ENCODE measurements at places on chromosomes 13 and 19.

GRCh38 chr19:18519962-18520847, 1.7 kb downstream of the ELL start:
- DNase-seq: peak; percentile 86

- DNase-seq: no peak
Observed at GRCh38 chr19:39752390-39752789, 14.6 kb upstream of the CLC start.

GRCh38 chr19:44728178-44728577, 20.3 kb upstream of the BCL3 start:
- no peak for DNase-seq

DNA sequence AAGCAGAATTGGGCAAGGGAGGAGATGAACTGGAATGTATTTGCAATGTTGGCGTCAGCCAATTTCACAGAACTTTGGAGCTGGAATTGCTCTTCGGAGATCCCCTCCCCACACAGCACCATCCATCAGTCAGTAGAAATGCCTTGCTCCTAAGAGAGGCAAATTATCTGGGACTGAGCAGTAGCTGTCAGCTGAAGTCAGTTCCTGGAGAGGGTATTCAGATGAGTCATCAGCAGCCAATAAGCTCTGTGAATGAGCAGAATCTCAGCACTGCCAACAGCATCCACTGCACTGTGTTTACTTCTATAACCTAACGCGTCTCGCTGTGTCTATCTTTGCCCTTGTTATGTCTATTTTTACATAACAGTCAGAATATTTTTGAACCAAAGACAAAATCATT, 213.7 kb downstream of the SLITRK5 start:
- no peak for DNase-seq

- DNase-seq: no peak
Observed at GRCh38 chr13:51856027-51856736, 5.6 kb upstream of the CCDC70 start.

DNA sequence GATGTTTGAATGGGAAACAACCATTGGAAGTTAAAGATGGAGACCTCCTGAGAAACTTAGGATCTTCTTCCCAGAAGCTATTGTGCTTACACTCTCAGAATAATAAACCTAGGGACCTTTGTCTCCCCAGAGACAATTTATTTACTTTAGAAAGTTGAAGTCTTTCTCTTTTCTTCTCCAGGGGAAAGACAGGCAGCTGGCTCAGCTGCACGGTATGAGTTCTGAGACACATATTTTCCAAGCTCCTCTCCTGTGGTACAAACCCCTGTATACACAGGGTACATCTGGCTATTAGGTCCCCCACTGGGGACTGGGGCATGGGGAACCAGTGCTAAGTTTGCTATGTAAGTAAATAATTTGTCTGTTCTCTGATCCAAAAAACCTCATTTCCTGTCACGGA, 67.5 kb upstream of the POSTN start:
- DNase-seq: no peak

DNA sequence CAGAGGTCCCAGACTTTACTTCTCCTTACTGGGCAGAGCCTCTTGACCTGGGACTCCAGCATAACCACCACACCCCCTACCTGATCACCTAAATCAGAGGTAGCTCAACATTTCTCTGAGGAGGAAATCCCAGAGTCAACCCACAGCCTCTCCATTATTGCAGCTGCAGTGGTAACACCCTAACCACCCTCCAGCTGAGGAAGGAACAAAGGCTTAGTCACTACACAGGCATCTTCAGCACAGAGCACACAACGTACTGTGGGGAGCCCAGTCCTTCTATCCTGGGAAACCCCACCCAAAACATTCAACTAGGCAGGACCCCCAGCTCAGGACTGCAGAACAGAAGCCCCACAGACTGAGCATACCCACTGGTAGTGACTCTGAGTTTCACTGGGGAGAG, 824.7 kb upstream of the SLITRK5 start:
- DNase-seq: no peak

GRCh38 chr19:47135156-47135555, 4.5 kb downstream of the SAE1 start:
- no peak for DNase-seq

DNA sequence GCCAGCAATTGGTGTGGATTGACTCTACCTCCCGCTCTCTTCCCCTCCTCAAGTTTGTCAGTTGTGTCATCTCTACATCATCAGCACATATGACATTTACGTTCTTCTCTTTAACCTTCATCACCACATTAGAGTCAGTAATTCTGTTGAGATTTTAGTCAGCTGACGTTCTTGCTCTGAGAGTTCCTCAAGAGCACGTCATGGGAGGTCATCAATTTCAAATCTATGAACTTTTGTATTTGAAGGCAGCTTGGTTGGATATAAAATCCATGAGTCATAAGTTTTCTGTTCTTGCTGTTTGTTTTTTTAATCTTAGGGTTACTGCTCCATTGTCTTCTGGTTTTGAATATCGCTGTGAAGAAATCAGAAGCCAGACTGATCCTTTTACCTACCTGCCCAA, 21.8 kb upstream of the ARGLU1 start:
- no peak for DNase-seq

GRCh38 chr13:28449826-28450773, 44.8 kb downstream of the FLT1 start:
- DNase-seq: no peak

- DNase-seq: no peak
Observed at GRCh38 chr13:66922444-66922843, 307.7 kb downstream of the PCDH9 start.

DNA sequence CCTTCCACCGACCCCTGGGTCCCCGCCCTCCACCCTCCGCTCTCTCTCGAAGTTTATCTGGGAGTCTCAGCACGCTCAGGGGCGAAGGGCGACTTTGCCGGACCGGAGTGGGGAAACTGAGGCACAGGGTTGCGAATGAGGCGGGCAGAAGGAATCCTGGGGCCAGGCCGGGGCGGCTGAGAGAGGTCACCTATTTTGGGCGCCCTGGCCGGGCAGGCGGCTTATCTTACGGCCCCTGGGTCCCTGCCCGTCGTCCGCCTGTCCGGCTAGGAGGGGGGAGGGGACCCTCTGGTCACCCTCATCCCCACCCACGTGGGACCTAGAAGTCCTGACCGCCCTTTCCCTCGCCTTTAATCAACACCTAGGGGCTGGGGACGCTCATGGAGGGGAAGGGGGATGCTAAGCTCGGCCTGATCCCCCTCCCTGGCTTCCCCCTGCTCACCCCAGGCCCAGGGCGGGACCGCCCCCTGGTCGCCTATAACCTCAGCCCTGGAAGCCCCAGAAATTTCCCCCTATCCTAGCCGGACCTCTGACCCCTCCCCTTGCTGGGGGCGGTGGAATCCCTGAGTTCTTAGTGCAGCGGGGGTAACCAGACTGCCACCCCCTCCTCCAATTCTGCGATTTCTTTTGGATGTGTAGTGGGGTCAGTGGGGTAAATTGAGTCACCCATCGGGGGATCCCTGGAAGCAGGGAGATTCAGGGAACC, 556 bp downstream of the TRIP10 start:
- no peak for DNase-seq

DNA sequence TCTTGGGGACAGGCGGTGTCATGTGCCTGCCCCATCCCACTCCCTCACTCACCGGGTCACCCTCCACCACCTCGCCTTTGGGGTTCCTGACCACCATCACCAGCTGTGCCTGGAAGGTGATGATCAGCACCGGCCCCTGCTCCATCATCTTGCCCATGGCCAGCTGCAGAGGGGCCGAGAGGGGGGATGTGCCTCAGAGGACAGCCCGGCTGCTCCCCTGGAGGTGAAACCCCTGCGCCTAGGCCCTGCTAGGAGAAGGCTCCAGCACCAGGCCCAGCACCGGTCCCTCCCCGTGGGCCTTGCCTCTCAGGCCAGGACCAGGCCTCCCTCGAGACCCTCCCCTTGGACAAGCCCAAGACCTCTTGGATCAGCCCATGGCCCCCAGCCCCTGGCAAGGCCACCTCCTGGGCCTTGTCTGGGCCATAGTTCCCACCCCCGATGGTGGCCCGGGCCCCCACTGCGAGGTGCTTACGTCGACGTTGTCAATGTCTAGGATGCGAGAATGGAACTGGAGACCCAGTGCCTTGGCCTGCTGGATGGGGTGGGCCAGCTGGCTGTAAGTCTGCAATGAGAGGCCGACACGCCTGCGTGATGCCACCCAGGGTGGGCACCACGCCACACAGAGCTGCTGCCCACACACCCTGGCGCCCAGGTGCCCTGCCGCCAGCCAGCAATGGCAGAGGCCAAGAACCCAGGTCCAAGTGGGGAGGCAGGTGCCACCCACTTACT, 1.8 kb upstream of the CTXN1 start:
- peak; percentile 62 for DNase-seq

DNA sequence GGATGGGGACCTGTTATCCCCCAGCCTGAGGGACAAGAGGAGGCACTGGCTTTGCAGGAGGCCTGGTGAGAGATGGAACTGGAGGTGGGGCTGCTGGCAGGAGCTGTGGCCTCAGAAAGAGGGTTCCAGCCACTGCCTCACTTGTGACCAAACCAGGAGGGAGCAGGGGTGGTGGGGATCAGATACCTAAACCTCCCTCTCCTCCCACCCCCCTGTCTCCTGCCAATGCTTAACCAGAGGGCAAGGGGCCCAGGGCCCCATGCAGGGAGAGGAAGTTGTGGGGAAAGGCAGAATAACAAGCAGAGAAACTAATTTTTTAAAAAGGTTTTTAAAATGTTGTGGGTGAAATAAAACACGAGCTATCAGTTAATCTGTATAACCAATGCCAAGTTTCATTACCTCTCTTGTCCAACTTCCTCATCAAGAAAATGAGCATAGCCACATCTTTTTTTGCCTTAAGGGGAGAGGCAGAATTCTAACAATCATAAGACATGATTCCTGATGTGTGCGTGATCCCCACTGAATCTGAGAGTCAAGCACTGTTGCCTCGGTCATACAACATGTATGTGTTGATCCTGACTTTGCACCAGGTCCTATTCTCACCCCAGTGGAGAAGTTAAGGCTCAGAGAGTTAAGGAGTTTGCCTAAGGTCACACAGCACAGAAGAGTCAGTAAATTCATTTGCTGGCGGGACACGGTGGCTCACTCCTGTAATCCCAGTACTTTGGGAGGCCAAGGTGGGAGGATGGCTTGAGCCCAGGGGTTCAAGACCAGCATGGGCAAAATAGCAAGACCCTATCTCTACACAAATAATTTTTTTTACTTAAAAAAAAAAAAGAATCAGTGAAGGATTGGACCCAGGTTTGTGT, 12.9 kb downstream of the FXYD5 start:
- DNase-seq: peak; percentile 62

DNA sequence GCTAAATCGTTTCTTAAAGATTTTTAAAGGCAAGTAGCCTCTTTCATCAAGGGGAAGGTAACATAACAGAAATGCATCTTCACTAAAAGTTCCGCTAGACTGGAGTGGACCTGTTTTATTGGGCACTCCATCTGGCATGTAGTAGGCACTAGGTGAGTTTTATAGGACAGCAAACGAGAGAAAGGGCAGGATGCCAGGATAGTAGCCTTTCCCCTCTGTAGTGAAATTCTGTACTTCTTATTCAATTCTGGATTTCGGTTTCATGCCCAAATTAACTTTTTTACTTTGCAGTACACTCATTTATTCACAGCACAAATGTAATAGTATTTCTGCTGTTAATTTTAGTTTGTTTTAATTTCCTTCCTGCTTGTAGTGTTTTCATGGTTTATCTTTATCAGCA, 45.2 kb downstream of the GPR180 start:
- DNase-seq: no peak

- DNase-seq: no peak
Observed at GRCh38 chr13:102912599-102912998, 66.8 kb downstream of the ERCC5 start.

GRCh38 chr13:66546534-66547379, 683.4 kb downstream of the PCDH9 start:
- DNase-seq: no peak

DNA sequence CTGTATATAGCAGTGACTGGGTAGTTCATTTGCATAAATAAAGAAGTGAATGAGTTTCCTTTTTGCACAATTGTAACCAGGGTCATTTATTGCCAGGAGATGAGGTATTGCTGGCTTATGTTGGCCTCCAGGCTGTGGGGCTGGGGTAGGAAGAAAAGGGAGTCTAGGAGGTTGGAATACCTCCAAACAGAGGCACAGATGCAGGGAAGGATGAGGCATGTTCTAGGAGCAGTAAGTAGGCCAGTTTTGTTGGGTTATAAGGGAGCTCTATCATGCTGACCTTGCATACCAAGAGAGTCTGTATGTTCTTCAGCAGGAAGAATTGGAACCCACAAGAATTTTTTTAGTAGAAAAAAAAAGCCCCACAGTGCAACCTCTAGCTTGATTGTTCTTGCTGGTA, 17.2 kb upstream of the CYSLTR2 start:
- DNase-seq: no peak

DNA sequence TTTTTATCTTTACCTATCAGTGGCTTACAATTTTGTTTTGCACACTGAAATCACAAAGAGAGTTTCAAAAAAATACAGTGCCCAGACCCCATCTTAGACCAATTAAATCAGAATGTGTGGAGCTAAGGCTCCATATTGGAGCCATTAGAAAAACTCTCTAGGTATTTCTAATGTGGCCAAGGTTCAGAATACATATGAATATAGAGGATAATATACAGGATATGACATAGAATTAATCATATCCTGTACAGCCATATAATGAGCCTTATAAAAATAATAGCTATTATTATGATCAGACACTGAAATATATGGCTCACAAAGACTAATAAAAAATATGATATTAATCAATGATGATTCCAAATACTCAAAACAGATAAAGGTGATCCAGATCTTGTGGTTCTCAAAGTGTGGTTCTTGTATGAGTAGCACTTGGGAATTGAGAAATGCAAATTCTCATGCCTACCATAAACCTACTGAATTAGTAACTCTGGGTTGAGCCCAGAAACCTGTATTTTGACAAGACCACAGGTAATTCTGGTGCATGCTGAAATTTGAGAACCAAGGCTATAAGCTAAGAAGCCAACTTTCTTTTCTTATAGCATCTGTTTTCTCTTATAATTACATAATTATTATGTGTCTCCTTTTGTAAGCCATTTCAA, 408.0 kb downstream of the DIAPH3 start:
- no peak for DNase-seq

- DNase-seq: no peak
Observed at GRCh38 chr13:27599845-27600553, 20.3 kb downstream of the LNX2 start.

- no peak for DNase-seq
Observed at GRCh38 chr13:31880851-31881494, 141.6 kb downstream of the RXFP2 start.

GRCh38 chr13:20716951-20717350, 13.5 kb downstream of the IL17D start:
- DNase-seq: no peak

DNA sequence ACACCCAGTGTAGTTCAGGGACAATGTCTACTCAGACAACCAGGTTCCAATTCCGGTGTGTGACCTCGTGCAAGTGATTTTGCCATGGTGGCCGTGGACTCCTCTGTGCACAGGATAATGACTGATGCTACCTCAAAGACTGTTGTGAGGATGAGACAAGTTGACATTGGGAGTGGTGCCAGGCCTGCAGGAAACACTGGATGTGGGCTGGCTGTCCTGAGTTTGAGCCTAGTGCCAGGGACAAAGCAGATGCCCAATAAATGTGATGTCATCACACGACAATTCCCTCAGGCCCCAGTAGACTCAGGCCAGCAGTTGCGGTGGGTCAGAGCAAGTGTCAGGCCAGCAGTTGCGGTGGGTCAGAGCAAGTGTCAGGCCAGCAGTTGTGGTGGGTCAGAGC, 6.2 kb upstream of the SCN1B start:
- no peak for DNase-seq

- DNase-seq: peak; percentile 75
Observed at GRCh38 chr19:801030-801860, 4.0 kb downstream of the PTBP1 start.

Measured in activated effector memory CD4-positive, alpha-beta T cell treated with anti-CD3 and anti-CD28 coated beads, Interleukin-2, amount 50 U/mL, for 16 hours (primary cell).